ENCODE measurements at places on chromosomes 16 and 17. TPM values are rescaled to one million over a fixed set of nuclear protein-coding genes. Genes with fewer than 3 reads are reported as not detected.

DNA sequence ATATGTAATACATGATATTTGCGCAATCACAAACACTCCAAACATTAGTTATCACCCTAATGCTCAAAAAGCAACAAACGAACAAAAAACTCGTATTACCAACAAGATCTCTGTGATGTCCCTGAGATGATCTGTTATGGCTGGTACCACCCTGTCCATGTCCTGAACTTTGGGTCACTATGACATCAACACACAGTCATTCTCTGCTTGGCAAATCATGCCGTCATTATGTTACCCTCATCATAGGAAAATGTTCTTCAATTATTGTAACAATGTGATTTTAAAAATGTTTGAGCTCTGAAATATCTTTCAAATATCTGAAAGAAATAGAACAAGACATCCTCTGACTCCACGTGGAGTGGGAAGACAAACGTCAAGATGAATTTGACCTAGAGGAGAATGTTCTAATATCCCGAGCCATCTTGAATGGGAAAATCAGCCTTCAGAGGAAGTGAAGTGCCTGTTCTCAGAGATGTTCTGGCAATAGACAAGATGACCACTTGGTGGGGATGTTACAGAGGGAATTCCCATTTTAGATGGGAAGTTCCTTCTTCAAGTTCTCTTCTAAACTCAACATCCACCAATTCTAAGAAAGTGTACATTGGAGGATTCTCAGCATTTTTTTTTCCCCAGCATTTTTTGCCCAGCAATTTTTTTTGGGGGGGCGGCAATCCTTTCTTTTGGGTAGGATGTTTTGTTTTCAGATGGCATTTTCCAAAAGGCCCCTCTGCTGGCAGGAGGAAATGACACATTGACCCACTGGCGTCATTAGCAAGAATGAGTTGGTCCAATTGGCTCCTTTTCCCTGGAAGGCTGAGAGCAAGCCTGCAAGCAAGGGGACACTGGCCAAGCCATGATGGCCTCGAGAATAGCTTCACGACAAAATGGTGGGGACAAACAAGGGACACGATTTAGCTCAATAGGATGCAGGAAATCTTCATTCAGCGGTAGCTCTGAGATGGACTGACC, 3.7 kb upstream of the HSD17B2 start:
- no peak for DNase-seq

DNA sequence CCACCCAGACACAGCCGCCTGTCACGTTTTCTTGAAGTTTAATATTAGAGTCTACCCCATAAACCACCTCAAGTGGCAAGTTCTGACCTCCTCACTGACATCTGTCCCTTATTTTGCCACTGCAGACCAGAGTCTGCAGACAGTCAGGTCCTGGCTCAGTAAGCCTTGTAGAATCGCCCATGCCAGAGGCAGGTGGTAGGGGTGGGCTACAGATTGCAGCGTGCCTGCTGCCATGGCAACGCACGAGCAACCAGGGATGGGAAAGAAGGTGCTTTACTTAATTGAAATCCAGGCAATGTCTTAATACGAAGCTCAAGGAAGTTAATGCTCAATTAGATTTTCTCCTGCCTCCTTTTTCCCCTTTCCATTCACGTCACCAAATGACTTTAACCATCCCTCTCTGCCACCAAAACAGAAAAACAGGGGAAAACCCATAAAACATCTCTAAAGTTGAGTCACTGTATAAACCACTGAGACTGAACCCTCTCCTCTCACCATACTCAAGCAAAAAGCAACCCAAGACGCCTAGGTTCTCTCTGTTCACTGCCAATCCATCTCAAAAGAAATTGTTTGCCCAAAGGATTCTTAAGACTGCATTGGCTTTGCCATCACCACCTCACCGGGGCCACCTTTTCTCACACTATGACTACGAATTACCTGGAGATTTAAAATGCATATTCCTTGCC, 228.8 kb downstream of the SLC39A11 start:
- DNase-seq: no peak

GRCh38 chr16:81834868-81835267, 55.8 kb downstream of the PLCG2 start:
- no peak for DNase-seq

DNA sequence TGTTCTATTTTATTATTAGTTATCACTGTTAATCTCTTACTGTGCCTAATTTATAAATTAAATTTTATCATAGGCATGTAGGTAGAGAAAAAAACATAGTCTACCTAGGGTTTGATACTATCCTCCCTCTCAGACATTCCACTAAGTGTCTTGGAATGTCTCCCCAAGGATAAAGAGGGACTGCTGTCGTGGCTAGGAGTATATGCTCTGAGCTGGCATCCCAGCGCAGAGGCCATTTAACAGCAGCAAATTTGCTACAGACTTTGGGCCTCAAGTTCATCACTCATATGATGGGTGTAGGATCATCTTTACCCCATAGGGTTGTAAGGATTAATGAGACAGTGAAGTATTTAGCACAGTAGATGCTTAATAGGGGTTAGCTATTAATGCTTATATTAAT, 56.7 kb downstream of the ZFHX3 start:
- no peak for DNase-seq

- DNase-seq: no peak
Observed at GRCh38 chr16:5015351-5015750, 18.4 kb downstream of the NAGPA start.

GRCh38 chr16:68283801-68284598, 19.7 kb downstream of the SLC7A6 start:
- no peak for DNase-seq

DNA sequence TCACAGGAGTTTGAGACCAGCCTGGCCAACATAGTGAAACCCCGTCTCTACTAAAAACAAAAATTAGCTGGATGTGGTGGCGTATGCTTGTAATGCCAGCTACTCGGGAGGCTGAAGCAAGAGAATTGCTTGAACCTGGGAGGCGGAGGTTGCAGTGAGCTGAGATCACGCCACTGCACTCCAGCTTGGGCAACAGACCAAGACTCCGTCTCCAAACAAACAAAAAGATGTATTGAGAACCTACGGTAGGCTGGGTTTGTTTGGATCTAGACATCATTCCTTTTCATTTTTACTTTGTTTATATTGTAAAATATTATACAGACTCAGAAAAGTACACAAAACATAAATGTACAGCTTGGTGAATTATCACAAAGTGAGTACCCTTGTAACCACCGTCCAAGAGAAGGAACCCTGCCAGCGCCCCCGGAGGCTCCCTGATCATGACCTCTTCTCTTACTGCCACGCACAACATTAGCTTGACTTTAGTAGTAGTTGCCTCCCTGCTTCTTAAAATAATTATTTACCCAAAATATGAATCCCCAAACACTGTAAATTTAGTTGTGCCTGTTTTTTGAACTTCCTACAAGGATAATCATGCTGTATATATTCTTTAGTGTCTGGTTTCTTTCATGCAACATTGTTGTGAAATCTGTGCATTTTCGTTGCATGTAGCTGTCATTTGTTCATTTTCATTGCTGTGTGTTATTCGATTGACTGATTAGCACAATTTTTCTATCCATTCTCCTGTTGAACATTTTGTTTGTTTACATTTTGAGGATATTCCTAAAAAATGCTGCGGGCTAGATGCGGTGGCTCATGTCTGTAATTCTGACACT, 56.5 kb downstream of the KSR1 start:
- no peak for DNase-seq

DNA sequence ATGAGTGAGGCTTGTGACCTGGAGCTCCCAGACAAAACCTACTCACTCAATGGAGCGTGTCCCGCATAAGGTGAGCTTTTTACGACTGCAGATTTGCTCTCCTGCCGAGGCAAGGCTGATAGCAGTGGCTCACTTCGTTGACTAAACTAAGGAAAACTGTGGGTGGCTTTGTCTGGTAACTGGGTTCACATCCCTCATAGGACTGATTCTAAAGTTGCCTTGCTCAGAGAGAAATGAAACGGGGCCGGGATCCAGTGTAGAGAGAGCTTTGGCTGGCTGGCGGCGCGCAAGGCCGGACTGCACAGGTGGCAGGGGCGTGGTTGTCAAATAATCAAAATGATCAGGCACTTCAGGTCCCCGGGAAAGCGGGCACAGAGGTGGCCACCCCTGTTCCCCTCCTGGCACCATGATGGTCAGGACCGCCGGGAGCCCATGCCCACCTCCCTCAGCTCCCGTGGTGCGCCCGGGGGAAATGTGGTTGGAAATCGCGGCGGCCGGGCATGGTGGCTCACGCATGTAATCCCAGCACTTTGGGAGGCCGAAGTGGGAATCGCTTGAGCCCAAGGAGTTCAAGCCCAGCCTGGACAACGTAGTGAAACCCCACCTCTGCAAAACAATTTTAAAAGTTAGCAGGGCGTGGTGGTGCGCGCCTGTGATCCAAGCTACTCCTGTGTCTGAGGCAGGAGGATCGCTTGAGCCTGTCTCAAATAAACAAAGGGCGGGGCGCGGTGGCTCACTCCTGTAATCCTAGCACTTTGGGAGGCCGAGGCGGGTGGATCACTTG, 26.6 kb upstream of the OR1F1 start:
- DNase-seq: no peak

DNA sequence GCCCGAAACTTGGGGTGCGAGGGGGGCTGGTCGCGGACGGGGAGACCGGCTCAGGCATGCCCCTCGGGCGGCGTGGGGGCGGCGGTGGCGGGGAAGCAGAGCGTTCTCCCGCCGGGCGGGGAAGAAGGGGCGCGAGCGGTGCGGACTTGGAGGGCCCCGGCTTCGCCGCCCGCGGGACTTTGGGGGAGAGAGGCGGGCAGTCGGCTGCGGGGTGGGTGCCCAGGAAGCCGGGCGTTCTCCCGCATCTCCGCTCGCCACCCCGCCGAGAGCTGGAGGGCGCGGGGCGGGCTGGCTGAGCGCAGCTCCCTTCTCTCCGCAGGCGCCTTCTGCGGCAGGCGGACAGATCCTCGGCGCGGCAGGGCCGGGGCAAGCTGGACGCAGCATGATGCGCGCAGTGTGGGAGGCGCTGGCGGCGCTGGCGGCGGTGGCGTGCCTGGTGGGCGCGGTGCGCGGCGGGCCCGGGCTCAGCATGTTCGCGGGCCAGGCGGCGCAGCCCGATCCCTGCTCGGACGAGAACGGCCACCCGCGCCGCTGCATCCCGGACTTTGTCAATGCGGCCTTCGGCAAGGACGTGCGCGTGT, 772 bp downstream of the NTN1 start:
- DNase-seq: no peak

DNA sequence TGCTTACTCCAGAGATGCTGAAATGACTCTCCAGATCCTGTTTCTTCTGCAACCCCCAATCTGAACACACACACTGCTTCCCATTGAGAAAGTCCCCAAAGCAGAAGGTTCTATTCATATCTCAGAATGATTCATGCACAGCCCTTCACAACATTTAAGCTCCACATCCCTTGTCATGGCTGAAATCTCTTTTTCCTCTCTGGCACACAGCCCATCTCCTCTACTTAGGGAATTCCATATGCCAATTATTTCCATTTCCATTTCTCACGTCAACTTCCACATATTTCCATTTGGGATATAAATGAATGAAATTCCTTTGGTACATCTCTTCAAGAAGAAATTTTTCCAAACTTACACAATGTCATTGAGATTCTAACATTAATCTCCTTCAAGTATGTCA, 119.6 kb downstream of the CDH11 start:
- DNase-seq: no peak

DNA sequence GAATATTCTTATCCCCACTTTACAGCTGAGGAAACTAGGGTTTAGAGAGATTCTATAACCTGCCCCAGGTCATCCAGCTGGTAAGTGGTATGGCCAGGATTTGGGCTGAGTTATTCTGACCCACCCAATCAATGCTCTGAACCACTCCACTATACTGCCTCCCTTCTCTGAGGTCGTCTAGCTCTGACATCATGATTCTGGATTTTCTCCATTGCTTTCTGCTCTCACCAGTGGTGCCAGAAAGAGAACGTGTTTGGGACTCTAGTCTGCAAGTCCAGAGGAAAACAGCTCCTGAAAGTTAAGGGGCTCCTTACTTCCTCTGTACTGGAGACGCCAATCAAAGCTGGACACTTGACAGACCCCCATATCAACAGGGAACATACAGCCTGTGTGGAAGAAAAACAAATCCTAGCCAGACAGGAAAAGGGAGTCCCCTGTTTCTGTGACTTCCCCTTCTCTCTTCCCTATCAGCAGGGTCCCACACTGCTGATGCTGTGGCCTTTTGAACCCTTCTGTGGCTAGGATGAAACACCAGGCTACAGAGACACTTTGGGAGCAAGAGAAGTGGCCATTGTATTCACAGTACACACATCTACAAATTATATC, 6.0 kb upstream of the EZH1 start:
- peak; percentile 36 for DNase-seq

DNA sequence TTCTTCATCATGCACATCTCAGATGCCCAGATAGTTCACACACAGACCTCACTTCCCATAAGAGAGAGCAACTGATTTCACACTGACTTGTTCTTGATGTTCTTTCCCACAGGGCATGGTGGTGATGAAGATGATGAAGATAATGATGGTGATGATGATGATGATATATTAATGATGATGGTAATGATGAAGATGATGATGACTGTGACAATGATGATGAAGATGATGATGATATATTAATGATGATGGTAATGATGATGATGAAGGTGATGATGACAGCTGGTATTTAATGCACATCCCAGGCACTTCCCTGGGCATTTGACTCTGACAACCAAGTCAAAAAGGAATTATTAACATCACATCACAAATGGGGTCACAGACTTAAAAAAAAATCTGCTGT, 225.2 kb downstream of the MAF start:
- DNase-seq: no peak

DNA sequence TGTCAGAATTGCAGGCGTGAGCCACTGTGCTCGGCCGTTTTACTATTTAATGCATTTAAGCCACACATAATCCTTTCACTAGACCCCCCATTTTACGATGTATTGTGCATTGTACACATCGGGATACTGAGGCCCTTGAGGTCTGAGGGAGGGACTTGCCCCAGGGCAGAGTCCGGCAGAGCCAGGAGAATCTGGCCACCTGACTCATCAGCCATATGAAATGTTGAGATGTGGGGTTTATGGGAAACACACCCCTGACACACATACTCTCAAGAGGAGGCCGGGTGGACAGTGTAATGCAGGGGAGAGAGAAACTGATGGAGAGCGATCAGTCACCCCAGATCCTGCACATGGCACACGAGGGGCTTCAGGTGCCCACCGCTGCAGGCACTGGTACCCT, 196.6 kb downstream of the ZNF423 start:
- DNase-seq: no peak

DNA sequence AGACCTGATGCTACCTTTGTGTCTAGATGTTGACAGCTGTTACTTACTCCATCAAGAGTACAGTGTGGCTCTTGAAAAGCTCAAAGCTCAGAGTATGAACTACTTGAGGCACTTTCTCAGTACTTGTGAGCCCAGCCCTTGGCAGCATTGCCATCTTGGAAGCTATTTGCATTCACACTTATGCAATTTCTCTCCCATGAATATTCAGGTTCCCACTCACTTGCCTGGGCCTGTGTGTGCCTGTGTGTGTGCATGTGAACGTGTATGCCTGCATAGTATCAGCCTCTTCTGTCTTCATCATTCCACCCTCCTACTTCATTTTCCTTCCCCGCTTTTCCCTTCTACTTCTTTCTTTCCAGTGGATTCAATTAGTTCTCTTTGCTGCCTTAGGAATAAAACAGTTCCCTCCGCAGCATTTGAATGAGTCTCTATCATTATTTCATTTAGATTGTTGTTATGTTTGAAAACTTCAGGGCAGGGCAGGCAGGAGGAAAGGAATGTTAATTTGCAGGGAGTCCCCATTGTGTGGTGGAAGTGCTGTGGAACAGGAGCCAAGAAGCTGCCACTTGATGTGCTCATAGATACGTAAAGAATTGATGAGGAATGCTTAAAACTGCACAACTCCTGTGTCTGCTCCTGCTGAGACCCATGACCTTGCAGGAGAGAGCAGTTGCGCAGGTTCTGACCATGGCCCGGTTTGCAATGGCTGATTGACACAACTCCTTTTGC, 58.9 kb downstream of the HS3ST4 start:
- DNase-seq: no peak

The C17orf113 gene
- 0.43 TPM for total RNA-seq

The OGFOD1 gene
- total RNA-seq: 30.1 TPM

The PARD6A gene
- total RNA-seq: 3.4 TPM

The NTN1 gene
- total RNA-seq: 11.5 TPM
